ENCODE measurements at places on chromosomes 1 and 21.

- DNase-seq, result no peak
Measured at GRCh38 chr1:201602413-201603265, 63.7 kb downstream of the NAV1 start.

DNA sequence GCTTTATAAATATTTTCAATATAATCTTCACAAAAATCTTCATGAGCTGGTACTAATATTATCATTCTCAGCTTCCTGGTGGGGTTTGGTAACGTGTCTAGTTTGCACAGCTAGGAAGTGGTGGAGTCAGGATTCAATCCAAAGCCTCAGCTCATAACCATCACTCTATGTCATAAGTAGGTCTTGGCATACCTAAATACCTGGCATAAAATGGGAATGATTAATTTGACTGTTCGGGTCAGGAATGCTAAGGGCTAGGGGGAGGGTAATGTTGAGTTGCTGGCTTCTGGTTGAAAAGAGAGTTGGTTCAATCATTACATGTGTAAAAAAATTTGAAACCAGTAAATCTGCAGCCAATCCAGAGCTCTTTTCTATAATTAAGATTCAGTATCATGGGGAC lies 5.6 kb upstream of the SAMSN1 start:
- no peak for DNase-seq

GRCh38 chr1:79796434-79796833 lies 789.9 kb upstream of the ADGRL4 start:
- no peak for DNase-seq

DNA sequence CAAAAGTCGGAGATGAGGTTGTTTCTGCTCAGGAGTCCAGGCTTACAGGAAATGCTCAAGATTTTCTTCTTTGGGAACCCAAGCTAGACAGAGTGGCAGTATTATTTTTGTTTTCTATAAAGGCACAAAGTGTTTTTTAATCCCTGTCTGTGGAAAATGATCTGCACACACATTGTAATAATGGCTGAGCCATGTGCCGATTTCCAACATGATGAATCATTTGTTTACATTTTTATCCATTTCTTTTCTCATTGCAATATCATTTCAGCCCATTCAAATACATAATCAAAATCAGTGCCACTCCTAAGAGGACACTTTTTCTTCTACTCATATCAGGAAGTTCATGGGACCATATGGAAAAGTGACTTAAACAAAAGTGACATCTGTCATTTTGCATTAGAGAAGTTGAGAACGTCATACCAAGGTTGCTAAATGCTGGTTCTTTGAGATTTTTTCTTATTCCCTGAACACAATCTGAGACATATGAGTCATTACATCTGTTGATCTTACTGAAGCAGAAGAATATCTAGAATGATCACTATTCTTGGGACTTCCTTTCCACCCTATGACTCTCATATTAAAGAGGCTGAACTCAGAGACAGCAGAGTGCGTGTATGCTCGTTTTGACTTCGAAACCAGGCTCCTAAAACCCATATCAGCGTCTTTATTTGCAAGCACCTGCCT lies 44.9 kb downstream of the ACTA1 start:
- DNase-seq, result no peak

All from activated effector memory CD4-positive, alpha-beta T cell treated with Interleukin-2 at 50 U/mL for 16 hours (primary cell).